ENCODE measurements at places on chromosomes 5 and 9.

GRCh38 chr5:337563-338130 is 16.1 kb downstream of the AHRR start:
- DNase-seq: no peak

GRCh38 chr5:145483212-145483611 is 351.9 kb downstream of the PRELID2 start:
- no peak for DNase-seq

GRCh38 chr9:120531683-120532300 is 48.2 kb downstream of the CDK5RAP2 start:
- no peak for DNase-seq

DNA sequence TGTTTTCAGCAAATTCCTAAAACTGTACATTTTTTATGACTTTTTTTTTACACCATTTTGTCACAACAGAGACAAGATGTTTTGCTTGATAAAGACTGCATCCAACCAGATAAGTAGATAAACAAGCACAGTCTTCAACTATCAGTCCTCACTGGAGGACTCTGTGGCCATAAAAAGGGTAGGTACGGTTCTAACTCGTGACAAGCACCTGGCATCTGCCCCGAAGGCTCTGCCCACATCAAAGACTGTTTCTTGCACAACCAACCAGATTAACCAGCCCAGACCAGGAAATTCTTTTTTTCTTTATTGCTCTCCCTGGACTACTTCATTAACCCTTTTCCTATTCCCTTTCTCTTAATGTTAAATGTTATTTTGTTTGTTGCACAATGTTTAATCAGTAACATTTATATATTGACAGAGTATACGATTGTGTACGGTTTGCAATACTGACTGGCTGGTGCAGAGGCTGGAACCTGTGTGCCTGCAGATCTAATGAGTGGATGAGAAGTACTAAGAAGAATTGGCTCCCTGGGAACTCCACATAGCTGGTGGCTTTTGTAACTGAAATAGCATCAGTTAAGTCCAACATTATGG is 74.1 kb downstream of the SERINC5 start:
- no peak for DNase-seq

DNA sequence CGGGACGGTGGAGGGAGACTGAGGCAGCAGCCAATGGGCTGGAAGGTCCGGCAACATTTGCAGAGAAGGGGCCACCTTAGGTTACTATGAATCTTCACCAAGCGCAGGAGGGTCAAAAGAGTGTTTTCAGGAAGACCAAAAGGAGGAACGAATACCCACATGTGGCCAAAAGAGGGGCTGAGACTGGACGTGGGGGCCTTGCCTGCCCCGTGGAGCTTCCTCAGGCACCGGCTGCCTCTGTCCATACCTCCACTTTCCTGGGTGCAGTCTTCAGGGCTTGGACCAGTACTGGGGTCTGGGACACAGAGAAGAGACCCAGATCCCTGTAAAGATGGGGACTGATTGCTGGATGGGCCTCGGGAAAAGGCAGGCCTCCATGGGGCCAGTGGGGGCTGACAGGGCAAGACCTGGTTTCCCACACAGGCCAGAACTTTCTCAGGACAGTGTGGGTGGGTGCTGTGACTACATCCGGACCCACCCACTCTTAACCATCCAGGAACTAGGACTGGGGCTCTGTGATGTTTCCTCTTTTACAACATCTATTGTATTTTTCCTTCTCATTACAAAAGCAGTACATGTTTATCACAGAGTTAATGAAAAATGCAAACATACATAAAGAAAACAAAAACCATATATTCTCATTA is 294.7 kb downstream of the ZSWIM6 start:
- no peak for DNase-seq

- DNase-seq: no peak
These were observed 61.8 kb upstream of the PITX1 start for GRCh38 chr5:135095871-135096270.

- DNase-seq: no peak
These were observed 139.5 kb upstream of the RAPGEF1 start for GRCh38 chr9:131879181-131879910.

- DNase-seq: no peak
These were observed 185.0 kb downstream of the CSNK1G3 start for GRCh38 chr5:123696921-123697341.

DNA sequence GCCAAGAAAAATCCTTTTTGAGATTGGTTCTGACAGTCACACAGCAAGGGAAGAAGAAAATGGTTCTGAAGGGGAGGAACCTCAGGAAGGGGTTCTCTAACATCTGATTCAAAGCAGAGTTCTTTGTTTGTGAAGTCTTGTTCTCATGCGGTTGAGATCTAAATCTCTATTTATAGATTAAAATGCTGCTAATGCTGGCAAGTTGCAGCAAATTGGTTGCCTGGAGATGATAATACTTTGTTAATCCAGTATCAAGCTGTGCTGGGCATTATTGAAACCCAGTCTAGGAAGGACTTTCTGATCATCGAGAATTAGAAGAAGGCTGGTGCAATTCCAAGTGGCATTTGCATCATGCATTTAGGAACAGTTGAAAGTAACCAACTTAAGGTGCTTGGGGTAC is 34.0 kb upstream of the SLC28A3 start:
- no peak for DNase-seq

DNA sequence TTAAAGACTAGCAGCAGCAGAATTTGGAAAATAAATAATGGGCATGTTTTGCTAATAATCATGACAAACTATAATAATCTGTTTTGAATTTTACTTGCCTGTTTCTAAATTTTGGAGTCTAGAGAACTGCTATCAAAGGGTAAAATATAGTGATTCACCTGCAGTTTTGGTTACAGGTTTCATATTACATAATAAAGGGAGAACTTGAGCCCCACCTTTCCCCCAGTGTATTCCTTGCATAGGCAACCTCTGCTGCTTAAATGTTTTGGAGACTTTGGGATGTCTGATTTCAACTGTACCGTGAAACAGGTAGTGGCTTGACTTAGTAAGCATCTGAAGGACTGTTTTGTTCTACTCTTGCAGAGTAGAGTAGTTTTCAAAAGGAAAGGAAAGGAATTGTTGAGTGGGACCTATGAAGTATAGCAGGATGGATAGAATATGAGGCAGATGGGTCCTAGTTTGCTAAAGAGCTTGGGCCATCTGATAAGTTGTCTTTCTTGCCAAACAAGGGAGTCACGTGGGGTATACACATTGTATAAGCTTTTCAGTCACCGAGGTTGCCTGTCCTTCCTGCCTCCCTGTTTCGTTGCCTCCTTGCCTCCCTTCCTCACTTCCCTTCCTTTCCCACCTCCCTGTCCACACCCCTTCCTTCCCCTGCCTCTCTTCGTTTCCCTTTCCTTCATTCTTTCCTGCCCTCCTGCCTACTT is 19.1 kb downstream of the CREBRF start:
- DNase-seq: no peak

- DNase-seq: no peak
These were observed 3.0 kb downstream of the FRRS1L start for GRCh38 chr9:109164042-109164441.

- no peak for DNase-seq
These were observed 37.9 kb upstream of the DPYSL3 start for GRCh38 chr5:147547730-147548129.

DNA sequence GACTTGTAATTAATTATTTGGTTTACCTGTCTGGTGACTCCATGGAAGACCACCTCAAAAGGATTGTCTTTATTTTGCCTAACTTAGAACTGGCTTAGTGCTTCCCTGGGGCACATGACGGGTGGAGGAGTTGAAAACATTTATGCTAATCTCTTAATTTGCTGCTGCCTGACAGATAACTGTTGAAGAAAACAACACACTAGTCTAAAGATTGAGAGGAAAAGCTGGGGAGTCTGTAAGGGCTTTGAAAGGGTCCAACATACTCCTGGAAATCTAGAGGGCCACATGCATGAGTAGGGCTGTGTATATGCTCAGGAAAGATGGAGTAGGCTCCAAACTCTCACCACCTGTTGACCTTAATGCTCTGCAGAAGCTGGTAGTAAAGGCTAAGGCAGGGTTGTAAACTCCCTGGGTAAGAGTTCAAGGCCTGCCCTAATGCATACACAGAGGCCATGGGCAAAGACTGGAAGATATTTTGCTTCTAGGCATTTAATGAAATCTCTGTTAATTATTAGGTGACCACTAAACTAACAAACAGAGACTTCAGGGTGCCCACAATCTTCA is 40.7 kb downstream of the NR3C1 start:
- DNase-seq: no peak

GRCh38 chr9:136939996-136940525 is 4.5 kb downstream of the FBXW5 start:
- no peak for DNase-seq

- no peak for DNase-seq
These were observed 159.4 kb downstream of the ARHGAP26 start for GRCh38 chr5:142929587-142929986.

DNA sequence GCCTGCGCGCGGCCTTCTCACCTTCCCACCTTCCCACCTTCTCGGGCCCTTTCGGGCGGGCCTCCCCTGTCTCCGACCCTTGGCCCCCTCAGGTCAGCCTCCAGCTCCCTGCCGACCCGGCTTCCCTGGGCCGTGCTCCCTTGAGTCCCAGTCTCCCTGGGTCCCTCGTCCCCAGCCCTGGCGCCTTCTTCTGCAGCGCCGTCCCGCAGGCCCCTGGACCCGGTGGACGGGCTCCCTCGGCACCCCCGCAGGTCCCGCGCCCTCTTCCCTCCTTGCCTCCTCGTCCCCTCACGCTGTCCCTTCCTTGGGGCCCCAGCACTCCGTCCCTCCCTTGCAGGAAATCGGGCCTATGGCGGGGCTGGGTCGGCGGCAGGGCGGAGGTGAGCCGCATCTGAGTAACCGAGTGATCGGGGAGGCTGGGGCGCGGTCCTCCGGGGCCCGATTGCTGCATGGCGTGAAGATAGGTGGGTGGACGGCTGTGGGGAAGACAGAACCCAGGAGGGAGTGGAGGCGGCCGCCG is 7.6 kb downstream of the ARPC5L start:
- DNase-seq: no peak

DNA sequence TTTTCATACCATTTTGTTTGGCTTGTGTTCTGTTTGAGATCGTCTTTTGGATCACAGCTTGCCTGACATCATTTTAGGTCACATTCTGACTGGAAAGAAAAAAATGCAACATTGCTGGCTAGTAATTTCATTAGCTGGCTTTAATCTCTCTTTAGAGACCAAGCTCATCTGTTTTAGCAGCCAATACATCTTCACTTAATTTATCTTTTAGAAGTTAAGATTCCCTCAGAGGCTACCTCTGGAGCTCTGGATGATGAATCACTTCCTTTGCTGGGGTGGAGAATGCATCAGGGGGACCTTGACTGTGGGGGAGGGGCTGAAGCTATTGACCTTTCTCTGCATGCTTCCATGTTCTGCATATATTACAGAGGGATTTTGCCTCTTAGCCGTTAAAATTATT is 181.5 kb upstream of the OTULINL start:
- DNase-seq: no peak

DNA sequence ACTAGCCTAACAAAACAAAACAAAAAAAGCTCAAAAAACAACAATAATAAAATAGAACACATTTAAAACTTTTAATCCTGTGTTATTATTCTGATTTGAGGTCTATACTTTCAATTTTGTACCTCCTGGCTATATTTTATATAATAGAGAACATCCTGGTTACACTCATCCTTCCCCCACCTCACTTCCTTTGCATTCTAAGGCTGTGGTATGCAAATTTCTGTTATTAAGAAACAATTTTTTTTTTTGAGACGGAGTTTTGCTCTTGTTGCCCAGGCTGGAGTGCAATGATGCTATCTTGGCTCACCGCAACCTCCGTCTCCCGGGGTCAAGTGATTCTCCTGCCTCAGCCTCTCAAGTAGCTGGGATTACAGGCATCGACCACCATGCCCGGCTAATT is 3.1 kb upstream of the RPL37 start:
- DNase-seq: no peak

DNA sequence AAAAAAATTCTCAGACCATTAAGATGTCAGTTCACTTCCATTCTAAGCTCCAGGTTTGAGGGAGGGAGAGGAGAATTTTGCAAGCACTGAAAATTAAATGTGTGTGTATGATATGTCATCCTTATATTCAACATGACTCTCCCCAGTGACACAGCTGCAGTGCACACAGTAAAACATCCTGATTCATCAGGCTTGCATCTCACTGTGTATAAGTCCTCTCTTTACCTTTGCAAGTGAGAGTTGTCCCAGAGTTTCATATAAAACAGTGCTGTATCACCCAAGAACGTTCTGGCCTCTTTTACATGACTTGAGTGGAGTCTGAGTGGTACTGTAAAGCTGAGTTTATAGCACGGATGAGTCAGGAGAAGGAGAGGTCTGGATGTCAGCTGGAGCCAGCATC is 50.0 kb downstream of the DMRT2 start:
- no peak for DNase-seq

GRCh38 chr9:129182122-129182521 is 4.1 kb upstream of the IER5L start:
- DNase-seq: no peak

- no peak for DNase-seq
These were observed 109.2 kb upstream of the WWC1 start for GRCh38 chr5:168182269-168182668.

DNA sequence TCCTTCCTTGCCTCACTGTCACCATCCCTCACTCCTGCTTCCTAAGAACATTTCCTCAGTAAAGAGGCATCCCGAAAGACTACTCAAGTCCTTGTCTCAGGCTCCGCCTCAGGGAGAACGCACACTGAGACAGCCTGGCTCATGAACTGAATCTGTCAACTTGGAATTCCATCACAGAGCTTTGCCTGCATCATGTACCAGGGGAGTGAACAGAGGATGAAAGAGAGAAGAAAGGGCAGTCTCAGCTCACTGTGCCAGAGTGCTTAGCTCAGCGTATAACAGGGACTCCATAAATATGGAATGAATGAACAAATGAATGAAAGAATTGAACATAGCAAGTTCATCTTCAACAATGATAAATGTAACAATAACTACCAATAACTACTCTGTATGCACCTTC is 68.7 kb upstream of the SLC1A3 start:
- DNase-seq: no peak

DNA sequence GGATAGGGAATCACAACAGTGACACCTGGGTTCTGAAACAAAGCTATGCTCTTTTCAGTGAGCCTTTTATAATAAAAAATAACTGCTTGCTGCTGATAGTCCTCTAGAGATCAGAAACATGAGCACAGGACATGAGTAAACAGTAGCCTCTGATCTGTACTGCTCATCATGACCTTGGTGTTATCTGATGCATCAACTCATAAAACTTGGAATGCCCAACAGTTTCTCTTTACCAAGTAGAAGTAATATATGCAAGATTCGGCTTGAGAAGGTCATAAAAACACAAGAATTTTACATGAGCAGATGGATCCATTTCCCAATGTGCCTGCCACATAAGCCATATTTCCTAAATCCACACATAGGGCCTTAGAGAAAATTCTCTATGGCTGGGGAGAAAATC is 318.3 kb upstream of the GRAMD2B start:
- no peak for DNase-seq
